Urothelium cell line (cell line): ENCODE measurements at places on chromosomes 1 and 21.
A peak's percentile ranks its signal among the peaks of the same experiment; 100 is the strongest.

- DNase-seq = no peak
Observed at GRCh38 chr1:178237121-178237520, 143.2 kb downstream of the RASAL2 start.

- no peak for DNase-seq
Observed at GRCh38 chr1:54695221-54695620, 20.4 kb upstream of the TTC4 start.

DNA sequence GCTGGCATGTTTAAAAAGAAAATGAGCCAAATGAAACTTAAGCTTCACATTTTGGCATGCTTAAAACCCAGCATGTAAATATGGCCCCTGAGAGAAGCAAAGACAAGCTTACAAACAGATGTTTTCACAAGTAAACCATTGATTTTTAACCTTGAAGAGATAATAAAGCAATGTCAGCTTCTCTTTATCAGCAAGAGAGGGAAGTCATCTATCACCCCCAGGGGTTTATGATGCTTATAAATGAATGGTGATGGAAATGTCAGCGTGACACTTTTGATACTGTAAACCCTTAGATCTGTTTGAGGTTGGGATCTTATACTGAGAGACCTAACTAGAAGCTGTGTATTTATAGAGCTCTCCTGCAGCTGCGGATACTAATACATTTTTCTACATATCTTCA is 471.3 kb downstream of the PLA2G4A start:
- DNase-seq = no peak

- DNase-seq = no peak
Observed at GRCh38 chr1:159942632-159943277, 2.7 kb downstream of the IGSF9 start.

DNA sequence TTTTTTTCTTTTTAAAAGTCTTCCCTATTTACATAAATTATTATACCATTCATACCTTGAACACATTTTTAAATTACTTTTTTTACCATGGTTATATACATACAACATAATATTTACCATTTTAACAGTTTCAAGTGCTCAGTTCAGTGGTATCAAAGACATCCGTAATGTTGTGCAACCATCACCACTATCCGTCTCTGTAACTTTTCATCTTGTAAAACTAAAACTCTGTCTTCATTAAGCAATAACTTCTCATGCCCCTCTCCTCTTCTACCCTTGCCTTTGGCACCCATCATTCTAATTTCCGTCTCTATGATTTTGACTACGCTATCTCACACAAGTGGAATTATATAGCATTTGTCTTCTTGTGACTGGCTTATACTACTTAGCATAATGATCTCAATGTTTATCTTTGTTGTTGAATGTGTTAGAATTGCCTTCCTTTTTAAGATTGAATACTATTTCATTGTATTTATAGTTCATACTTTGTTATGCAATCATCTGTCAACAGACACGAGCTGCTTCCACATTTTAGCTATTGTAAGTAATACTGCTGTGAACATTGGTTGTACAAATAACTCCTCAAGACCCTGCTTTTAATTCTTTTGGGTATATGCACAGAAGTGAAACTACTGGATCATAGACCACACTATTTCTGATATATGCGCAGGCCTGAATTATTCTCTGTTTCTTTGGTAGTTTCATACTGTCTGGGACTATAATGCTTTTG is 689.5 kb upstream of the NCAM2 start:
- DNase-seq = no peak

DNA sequence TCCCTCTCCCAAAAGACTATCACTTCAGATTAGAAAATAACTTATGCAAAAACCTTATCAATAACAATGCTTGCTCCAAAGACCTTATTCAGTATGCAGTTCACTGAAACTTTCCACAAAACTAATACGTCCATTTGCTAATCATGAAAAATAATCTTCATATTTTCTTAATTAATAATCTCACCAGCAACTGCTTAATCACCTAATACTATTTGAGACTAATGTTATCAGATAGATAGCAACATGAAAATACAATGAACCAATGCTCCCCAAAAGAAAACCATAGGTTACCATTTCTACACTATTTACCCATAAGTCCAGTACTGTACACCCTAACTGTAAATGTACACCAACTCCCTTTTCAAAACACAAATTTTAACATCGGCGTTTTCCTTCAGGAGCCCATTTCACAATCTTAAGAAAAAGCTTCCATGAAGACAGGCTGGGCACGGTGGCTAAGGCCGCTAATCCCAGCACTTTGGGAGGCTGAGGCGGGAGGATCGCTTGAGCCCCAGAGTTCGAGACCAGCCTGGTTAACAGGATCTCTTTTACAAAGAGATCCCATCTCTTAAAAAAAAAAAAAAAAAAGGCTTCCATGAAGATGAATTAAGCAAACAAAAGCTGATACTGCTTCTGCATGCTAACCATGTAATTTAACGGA is 1.7 kb downstream of the GNB1 start:
- no peak for DNase-seq

DNA sequence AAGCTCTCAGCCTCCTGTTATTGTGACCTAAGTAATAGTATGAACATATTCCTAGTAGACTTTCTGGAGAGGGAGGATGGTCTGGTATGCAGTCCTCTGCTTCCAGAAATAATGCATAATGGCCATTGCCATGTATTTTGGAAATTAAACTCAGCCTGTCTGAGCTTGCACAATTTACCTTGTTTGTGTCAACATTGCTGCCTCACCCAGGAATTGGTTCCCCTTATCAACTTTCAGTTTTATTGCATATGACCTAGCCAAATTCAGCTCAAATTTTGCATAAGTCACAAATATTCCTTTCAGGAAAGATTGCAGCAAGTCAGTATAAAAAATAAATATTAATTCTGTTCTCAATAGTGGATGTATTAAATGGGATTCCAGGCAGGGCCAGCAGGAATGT is 101.9 kb upstream of the SLC5A9 start:
- no peak for DNase-seq

- no peak for DNase-seq
Observed at GRCh38 chr1:93612510-93612909, 69.1 kb downstream of the BCAR3 start.

- no peak for DNase-seq
Observed at GRCh38 chr1:84000954-84001495, 2.1 kb upstream of the TTLL7 start.

DNA sequence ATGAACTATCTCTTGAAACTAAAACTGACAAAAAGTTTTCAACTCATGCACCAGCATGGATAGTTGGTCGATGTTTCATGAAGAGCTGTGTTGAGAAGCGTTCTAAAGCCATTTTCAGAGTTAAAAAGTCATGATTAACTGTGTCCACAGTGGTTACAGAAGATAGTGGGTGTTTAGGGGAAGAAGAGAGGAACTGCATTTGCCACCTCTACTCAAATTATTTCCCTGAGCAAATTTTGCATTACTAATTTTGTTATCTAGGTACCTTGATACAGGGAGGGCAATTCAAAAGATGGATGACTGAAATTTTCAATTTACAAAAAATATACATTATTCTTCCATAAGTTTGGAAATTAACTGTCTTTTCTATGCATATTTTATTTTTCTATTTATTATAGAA is 15.5 kb downstream of the SAMSN1 start:
- no peak for DNase-seq

GRCh38 chr1:66357478-66358197 is 176.3 kb upstream of the SGIP1 start:
- no peak for DNase-seq

GRCh38 chr1:41475859-41476567 is 8.5 kb downstream of the EDN2 start:
- no peak for DNase-seq

DNA sequence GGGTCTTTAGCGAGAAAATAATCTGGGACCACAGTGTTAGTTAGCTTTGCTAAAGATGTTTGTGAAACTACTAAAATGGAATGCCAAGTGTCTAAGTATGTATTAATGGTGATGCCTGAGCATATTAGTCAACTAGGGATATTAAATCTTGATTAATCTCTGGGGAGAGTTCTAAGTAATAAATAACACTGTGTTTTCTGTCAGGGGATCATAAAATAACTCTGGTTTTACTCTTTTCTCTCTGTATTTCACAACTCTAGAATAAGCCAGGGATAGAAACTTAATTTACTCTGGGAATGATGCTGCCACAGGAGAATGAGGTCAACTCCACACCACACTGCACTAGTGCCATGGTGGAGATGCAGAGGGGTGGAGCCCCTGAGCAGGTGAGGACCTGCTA is 399.2 kb downstream of the PTBP2 start:
- DNase-seq = no peak

DNA sequence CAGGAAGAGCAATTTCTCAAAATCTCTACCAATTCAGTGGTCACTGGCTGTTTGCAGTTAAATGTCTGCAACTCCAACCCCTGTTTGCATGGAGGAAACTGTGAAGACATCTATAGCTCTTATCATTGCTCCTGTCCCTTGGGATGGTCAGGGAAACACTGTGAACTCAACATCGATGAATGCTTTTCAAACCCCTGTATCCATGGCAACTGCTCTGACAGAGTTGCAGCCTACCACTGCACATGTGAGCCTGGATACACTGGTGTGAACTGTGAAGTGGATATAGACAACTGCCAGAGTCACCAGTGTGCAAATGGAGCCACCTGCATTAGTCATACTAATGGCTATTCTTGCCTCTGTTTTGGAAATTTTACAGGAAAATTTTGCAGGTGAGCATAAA is 167.2 kb downstream of the CRB1 start:
- DNase-seq = no peak

DNA sequence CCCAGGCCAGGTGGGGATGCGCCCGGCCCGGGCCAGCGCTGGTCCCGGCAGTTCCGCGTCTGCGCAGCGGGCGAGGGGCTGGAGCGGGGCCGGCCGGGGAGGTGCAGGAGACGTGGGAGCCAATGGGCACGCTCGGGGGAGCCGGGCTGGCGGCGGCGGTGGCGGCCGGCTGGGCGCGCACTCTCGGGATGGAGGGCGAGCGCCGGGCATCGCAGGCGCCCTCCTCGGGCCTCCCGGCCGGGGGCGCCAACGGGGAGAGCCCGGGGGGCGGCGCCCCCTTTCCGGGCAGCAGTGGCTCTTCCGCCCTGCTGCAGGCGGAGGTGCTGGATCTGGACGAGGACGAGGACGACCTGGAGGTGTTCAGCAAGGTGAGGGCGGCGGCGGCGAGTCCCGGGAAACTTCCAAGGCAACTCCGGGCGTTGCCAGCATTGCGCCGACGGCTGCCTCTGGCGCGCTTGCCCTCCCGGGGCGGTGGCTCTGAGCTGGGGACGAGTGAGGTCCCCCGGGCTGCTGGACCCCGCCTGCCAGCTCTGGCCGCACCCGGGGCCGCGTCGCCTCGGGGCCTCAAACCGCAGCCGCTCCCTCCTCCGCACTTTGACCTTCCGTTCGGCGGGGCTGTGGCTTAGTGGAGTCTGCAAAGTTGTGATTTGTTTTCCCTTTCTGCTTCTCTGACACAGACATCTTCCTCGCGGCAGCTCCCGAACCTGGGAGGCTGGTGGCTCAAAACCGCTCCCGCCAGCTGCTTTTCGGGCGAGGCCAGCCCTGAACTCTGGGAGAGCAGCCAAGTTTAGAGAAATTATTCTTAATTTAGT is at the start of gene SNX7:
SNX7 (plus strand) TSS at position 178 of the 812 bp plus-strand sequence; CDS start at position 189, 11 bp downstream.
- DNase-seq = peak; percentile 89

GRCh38 chr1:222275001-222275728 is 272.7 kb downstream of the HHIPL2 start:
- no peak for DNase-seq

DNA sequence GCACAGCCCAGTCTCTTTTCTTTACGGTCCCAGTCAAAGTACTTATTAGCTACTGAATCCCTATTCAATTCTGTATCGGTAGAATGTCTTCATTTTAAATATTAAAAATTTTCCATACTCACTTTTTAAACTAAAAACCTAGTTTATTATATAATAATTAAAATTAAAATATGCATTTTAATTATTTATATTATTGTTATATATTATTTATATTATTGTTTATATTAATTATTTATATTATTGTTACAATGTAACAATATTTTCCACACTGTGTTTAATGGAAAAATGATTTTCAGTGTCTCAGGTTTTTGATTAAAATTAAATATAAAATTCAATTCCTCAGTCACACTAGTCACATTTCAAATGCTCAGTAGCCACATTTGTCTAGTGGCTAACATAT is 18.2 kb upstream of the PPP2R5A start:
- DNase-seq = no peak

- DNase-seq = no peak
Observed at GRCh38 chr1:62271134-62271533, 48.1 kb downstream of the KANK4 start.

GRCh38 chr1:57163789-57164188 is 198.0 kb upstream of the C8B start:
- no peak for DNase-seq

DNA sequence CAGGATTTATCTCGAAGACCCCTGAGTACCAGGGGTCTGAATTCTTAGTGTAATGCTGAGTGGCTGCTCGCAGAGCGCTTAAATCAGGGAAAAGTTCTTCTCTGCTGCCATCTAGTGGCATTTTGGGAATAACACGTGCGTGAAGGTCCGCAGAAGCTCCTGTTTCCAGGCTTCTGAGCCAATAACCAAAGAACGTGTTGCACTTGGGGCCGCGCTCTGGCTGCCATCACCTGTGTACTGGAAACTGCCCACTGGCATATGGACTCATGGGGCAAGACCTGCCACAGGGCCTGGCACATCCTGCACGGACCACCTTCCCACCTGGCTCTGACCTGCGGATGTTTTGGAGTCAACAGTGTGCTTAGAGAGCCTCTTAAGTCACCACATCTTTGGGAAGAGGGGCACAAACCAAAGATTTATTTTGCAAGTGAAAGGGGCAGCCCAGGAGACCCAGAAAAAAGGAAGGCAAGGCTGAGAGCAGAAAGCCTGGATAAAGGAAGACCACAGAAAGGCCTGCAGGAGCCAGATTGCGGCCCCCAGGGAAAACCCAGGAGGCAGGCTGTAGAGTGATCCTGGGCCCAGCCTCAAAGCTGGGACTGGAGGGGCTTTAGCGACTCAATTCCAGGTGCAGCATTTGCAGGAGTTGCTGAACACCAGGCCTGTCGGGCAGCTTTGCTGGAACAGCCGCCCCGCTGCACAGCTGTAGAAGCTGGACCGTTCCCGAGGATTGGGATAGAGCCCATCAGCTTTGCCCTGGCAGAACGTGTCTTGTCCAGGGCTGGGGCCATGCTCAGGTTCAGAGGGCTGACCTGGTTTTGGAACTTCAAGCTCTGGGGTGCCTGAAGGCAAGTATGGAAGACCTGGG is 13.0 kb downstream of the CHIT1 start:
- peak; percentile 72 for DNase-seq

DNA sequence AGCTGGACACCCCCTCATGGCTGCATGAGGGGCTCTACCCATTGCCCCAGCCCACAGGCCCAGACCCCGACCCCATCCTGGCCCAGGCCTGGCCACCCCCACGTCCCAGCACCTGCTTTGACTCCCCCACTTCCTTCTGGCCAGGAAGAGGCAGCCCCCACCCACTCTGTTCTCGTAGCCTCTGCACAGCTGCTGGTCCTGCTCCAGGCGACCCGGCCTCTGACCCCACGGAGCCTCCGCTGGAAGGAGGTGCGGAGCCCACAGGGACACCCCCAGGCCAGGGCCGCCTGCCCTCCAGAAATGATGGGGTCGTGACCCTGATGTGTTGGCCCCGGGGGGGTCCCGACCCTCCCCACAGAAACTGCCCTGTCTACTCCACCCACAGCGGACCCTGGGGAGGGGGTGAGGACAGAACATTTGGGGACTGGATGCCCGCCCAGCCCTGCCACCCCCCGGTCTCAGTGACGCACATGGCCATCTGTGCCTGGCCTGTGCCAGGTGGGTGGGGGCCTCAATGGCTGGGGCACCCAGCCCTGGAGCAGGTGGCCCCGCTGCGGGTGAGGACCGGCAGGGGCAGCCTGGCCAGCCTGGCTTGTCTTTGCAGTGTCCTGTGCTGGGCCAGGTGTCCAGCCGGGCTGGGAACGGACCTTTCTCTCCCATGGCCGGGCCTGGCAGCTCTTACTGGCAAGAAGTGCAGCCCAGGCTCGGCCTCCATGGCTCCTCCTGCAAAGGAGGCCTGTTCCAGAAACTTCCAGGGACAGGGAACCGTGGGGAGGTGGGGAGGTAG is 78.6 kb downstream of the MORN1 start:
- DNase-seq = no peak
